ENCODE measurements at places on chromosomes 2 and 18.

- peak; percentile 62 for DNase-seq
Observed at GRCh38 chr2:60213865-60214625, 339.4 kb downstream of the BCL11A start.

DNA sequence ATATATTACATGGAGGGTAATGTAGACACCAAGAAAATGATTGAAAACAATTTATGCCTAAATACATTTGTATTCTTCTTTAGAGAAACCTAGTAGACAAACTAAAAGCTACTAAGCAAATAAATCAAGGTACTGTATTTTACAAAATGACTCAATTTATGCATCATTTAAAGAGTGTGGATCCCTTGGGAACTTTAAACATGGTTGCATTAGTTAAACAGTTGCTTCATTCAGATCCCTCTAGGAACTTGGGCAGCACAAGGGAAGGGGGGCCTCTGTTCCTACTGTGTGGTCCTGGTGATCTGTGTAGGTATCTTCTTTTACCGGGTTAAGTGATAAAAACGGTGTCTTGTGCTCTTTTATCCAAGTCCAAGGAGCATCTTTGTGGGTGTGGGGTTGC is 31.5 kb upstream of the ATP8B1 start:
- DNase-seq = no peak

- no peak for DNase-seq
Observed at GRCh38 chr2:27219091-27219490, 1.9 kb downstream of the CAD start.

DNA sequence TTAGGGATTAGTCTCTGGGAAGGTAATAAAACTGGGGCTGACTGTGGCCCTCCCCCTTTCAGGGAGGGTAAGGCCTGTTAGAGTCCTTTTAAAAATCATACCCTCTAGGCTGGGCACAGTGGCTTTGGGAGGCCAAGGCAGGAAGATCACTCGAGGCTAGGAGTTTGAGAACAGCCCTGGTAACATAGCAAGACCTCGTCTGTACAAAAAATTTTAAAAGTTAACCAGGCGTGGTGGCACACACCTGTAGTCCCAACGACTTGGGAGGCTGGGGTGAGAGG is 118.7 kb downstream of the STPG4 start:
- DNase-seq = no peak

- DNase-seq = no peak
Observed at GRCh38 chr2:180000434-180000833, 6.7 kb downstream of the CWC22 start.

DNA sequence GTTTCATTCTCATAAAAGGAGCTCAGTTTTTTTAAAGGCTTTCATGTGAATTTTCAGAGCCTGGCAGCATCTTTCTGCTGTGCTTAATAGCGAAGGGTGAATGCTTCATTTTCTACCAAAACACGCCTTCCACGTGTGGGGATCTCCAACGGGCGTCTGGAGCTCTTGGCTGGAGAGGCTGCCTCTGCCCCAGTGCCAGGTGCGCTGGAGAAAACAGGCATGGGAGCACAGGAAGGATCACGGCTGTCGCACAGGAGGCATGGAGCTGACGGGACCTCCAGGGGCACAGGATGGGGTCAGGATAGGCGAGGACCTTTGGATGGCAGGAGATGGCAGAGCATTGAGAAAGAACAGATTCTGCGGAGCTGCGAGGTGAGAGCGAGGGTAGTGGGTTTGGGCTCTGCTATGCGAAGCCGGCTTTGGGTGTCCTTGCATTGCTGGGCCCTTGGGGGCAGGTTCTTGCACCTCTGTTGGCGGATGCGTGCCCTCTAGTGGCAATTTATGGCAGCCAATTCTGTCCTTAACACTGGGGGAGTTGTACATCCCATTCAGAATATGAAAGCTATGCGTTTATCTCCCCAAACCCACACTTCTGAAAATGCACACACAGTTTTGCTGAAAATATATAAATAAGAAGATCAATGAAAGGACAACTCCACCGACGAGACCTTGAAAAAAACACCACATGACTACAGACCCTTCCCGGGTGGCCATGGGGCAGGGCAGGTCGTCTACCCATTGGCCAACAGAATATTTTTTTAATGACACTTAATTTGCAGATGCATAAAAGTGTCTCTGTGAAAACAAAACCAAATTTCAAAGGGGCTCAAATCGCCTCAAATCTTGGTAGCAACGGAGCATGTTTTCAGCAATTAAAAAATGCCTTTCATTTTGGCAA is 90.4 kb upstream of the SLC35G4 start:
- peak; percentile 64 for DNase-seq

GRCh38 chr2:240622531-240623235 is 2.6 kb upstream of the GPR35 start:
- DNase-seq = no peak

DNA sequence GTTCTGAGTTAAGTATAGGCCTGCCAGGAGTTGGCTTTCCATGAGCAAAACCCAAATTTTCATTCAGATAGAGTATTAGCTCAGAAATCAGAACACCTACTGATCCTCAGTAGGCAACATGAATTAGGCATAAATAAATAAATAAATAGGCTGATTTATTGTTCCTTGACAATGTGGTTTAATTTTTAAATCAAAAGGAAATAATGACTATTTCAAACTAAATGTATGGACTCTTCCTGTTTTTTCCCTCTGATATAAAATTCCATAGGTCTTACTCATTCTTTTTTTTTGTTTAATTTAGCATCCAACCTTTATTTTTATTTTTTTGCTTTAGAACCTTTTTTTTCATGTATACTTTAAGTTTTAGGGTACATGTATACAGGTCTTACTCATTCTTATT is 140.2 kb upstream of the ITGA6 start:
- DNase-seq = no peak

GRCh38 chr2:173407176-173407575 is 52.5 kb downstream of the CDCA7 start:
- no peak for DNase-seq

- DNase-seq = no peak
Observed at GRCh38 chr2:37610638-37611289, 60.7 kb downstream of the CDC42EP3 start.
